Adipocyte (in vitro differentiated cells): ENCODE measurements at places on chromosomes 2 and 18.
A peak's percentile ranks its signal among the peaks of the same experiment; 100 is the strongest.

- peak; percentile 36 for DNase-seq
Observed at GRCh38 chr2:46434851-46435273, 44.5 kb upstream of the TMEM247 start.

GRCh38 chr2:71937396-71937795 is 210.3 kb downstream of the CYP26B1 start:
- no peak for DNase-seq

GRCh38 chr2:154375579-154375931 is 322.9 kb upstream of the KCNJ3 start:
- peak; percentile 7 for DNase-seq

GRCh38 chr2:30453498-30453897 is 6.5 kb downstream of the LCLAT1 start:
- no peak for DNase-seq

DNA sequence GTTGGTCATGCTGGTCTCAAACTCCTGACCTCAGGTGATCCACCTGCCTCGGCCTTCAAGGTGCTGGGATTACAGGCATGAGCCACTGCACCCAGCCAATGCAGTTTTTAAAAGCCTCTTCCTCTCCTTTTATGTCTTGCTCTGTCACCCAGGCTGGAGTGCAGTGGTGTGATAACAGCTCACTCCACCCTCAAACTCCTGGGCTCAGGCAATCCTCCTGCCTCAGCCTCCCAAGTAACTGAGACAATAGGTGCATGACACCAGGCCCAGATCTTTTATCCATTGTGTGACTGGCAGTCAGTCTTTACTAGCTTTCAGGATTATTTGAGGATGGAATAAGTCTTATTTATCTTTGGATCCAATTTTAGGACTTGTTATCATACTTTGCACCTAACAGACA is 13.2 kb downstream of the KCTD18 start:
- no peak for DNase-seq

DNA sequence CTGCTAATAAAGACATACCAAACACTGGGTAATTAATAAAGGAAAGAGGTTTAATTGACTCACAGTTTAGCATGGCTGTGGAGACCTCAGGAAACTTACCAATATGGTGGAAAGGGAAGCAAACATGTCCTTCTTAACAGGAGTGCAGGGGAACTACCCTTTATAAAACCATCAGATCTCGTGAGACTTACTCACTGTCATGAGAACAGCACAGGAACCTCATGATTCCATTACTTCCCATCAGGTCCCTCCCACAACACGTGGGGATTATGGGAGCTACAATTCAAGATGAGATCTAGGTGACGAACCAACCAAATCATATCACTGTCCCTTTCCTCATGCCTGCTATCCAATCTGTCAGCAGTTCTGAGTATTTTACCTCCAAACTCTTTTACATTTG is 586.7 kb downstream of the TDRD15 start:
- DNase-seq: no peak

DNA sequence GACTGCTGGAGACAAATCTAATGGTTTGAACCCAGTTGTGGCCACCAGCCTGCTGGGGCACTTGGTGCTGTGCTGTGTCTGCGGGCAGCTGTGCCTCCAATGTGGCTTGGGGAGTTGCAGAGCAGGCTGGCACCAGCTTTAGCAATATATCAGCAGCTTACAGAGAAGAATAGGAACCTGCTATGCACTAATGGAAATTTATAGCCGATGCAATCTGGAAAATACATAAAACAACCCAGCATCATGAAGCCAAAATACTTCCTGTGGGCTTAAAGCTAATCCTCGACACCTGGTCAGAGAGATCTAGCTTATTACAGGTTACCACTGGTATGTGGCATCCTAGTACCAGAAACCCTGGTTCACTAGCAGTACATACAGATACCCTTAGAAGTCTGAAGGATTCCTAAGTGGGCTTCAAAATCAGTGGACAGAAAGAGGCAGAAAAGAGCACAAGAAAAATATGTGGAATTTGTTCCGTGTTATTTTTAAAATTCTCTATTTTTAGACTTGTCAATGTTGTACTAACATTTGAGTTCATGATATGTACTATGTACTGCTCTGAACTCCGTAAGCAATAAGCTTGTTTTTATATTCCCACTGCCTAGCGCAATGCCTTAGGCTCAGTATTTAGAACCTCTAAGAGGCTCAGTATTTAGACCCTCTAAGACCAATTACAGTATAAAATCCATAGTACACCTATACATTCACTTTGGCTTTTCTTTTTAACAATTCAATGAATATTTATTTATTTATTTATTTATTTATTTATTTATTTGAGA is 194.7 kb downstream of the UXS1 start:
- DNase-seq: no peak

- DNase-seq: no peak
Observed at GRCh38 chr2:227921648-227922047, 50.2 kb downstream of the DAW1 start.

DNA sequence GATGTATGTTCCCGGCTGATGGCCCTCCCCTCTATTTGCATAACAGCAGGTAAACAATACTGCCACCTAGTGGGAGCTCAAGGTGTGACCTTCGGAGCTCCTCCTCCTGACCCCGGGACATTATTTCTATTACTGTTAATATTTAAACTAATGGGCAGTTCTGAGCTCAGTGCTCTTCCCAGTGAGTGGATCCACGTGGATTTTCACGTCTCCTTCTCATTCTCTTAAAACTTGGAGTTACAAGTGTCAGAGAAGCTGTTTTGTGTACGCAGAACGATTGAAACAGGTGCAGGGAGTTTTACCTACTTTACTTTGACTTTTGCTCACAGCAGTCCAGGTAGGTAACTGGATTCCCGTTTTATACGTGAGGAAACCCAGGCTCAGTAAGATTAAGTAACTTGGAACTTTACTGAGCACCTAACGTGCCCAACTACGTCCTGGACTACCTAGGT is 127.3 kb downstream of the PRKCE start:
- DNase-seq: peak; percentile 76

DNA sequence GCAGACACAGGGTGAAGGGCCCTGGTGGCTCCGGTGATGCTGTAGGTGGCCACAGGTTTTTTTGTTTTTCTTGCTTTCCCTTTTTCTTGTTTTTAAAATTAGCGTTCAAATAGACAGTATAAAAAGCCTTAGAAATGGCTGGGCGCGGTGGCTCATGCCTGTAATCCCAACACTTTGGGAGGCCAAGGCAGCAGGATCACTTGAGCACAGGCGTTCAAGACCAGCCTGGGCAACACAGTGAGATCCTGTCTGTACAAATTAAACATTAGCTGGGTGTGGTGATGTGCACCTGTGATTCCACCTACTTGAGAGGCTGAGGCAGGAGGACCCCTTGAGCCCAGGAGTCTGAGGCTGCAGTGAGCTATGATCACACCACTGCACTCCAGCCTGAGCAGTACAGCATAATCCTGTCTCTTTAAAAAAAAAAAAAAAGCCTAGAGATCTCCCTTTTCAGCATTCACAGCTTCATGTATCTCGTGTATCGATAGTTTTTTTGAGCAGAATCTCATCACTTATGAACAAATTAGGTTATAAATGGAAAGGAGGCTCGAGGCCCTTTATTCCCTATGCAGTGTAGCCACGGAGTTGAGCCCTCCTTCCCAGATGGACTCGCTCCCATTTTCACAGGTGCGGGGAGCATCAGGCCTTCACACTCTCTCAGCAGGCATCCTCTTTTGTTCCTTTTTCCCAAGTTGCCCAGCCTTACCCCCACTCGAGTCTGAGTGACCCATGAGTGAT is 50.8 kb downstream of the EMILIN2 start:
- no peak for DNase-seq

DNA sequence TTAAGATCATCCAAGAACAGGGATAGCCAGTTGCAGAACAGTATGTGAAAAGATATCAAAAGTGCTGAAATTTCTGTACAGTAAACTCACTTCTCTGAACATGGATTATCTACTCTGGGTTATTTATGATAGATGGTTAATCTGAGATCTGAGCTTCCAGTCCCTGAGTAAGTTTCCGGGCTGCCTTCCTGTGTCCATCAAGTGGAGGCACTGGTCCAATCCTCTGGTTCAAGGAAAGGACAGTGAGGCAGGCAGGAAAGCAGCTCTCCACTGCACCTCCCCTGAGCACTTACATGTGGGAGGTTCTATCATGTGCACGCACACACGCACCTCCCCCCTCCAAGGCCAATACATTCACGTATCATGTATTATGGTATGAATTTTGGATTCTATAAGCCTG is 32.5 kb downstream of the GPR45 start:
- DNase-seq: peak; percentile 23

DNA sequence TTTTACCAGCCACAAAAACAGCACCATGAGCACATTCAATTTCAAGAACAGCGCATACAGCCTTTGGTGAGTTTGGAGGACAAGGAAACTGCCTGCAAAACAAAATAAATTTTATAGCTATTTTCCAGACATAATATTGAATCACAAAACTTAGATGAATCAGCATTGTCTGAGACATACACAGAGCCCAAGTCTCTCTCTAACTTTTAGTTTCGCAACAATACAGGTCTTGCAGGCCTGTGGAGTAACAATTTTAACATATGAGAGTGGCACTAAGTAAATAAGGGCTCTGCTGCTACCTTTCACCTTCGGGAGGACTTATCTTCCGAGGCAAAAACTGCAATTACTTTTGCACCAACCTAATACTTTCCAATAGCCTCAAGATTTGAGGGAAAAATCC is 56.1 kb upstream of the PEX13 start:
- DNase-seq: peak; percentile 80

DNA sequence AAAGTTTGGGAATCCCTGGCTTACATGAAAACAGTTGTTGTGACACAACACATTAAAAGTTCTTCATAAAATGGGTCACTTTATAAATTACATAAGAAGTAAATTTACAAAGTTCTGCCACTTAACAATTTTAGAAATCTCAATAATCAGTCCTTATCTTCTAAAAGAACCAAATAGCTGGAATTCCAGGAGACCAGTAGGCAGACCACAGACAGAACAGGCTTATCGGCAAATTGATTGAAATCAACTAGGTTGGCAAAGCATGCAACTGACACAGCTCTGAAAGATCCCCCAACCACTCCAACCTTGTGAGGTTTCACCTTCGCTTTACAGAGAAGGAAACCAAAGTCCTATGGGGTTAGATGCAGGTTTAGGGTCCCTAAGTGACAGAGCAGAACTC is 103.0 kb downstream of the DNER start:
- DNase-seq: no peak

DNA sequence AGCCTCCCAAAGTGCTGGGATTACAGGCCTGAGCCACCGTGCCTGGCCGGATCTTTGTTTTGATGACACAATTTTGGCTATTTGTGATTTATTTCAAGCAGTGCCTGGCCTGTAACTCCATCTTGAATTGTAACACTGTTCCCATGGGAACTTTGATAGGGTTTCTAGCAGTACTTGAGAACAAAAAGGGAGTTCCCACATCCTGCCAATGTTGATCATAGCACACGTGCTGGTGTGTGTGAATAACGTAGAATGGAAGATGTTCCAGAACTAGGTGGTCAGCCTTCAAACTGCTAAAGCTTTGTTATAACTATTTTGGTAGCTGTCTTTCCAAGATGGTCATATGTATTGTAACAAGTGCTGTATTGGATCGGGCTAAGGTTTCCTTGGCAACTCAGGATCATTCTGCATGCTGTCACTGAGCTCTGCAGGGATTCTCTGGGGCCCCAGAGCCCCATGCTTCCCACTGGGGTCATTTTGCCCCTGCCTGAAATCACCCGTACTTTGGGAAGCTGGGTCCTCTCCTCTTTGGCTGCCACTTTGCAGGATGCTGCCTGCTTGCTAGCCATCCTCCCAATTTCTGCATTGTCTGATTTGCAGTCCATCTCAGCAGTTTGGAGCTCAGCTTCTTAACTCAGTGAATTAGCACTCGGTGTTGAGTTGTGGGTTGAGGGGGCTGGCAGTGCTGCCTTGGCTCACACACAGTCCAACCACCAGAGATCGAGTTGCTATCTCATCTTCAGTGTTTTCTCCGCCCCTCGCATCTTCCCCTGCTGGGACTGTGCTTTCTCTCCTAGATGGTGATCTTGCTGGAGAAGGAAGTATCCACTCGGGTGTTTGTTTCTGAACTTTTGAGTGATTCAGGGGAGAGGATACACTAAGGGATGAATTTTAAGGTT is 26.8 kb downstream of the SH3RF3 start:
- no peak for DNase-seq

- no peak for DNase-seq
Observed at GRCh38 chr18:74961596-74961995, 247.3 kb downstream of the PTGR3 start.

GRCh38 chr2:232872826-232873225 is 2.8 kb downstream of the SNORC start:
- DNase-seq: no peak

DNA sequence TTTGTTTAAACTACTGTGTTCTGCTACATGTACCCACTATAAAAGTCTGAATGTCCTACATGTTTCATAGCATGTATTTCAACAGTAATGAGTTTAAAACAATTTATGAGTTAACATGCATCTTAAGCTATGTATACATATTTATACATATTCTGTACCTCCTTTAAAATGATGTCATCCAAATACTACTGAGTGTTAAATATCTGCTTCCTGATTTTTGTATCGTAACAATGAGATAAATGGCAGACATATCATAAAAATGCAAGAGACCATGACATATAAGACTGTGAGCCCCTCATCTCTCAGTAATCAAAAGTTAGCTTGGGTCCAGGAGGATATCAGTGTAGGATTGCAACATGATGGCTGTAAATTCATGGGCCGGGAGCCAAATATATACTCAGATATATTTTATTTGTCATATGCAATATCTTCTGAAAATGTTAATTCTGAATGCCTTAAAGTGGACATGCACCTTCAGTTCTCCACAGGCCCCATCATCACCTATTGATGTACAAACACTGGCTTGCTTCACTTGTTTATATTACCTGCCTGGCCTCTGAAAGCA is 3.6 kb downstream of the COL5A2 start:
- peak; percentile 41 for DNase-seq

GRCh38 chr2:8722986-8723385 is 41.1 kb downstream of the ID2 start:
- DNase-seq: no peak

GRCh38 chr2:26772064-26773001 is 8.2 kb downstream of the SLC35F6 start:
- DNase-seq: no peak

GRCh38 chr2:59353306-59353921 is 1112.3 kb upstream of the FANCL start:
- no peak for DNase-seq

DNA sequence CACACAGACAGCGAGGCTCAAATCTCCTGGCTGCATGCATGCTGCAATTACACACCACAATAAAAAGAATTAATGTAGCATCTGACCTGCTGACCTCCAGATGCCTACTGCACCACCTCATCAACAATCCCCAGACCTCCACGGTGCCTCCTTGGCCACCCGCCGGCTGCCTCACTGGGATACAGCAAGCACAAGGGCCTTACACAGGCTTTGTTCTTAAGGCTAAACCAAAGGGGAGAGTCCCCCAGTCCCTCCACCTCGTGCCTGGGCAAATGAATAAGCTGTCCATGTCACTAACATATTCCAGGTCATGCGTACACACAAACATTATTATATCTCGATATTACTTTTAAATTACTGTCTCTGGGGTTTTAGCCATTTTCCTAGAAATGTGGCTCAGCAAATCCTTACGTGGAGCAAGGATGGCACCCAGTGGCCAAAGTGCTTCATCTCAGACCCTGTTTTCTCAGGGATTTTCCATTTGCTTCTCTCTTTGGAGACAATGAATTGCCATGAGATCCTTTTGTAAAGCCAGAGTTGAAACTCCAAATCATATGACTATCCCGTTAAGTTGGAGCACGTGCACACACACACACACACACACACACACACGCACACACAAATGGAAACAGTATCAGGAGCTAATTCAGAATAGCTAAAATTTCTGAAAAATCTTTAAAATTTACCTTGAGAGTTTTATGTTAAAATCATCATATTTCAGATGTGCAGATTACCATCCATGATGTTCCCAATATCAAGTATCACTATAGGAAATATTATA is 313.8 kb downstream of the PDE11A start:
- peak; percentile 79 for DNase-seq
